ENCODE measurements at places on chromosomes 3 and 15. TPM values are rescaled to one million over a fixed set of nuclear protein-coding genes. Genes with fewer than 3 reads are reported as not detected.
A peak's percentile ranks its signal among the peaks of the same experiment; 100 is the strongest.

DNA sequence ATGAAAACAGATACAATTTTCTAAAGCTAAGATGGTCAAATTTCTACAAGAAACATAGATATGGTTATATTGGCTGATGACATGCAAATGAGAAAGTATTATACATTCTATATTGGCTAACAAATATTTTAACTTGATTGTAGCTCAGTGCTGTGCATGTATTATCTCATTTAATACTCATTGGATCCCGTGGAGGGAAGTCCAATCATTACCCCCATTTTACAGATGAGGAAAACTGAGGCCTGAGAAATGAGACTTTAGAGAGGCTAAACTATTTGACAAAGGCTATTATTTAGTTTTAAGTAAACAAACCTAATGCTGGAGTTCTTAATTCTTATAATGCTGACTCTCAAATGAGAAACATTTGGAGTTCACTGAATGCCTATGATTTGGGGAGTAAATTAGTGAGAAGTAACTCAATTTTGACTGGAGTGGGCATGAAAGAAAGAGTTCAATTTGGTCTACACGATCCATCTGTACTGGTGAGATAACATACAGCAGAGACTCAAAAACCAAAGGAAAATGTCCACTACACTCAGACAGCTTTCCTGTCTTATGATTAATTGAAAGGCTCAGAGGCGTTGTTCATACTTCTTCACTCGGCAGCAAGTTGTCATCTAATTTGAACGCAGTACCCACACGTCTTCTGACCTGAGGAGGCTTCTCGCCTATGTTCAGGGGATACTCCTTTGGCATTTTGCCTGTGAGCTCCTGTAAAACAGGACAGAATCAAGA is 72.2 kb upstream of the LMOD3 start:
- H3K27ac ChIP-seq: no peak overlapping the region
- no peaks in the 10 kb centered on the region for H3K36me3 ChIP-seq
- no peaks in the 10 kb centered on the region for H3K27me3 ChIP-seq
- no peak for DNase-seq
- H3K4me1 ChIP-seq: no peaks in the 10 kb centered on the region
- no peak overlapping the region for H3K4me3 ChIP-seq

DNA sequence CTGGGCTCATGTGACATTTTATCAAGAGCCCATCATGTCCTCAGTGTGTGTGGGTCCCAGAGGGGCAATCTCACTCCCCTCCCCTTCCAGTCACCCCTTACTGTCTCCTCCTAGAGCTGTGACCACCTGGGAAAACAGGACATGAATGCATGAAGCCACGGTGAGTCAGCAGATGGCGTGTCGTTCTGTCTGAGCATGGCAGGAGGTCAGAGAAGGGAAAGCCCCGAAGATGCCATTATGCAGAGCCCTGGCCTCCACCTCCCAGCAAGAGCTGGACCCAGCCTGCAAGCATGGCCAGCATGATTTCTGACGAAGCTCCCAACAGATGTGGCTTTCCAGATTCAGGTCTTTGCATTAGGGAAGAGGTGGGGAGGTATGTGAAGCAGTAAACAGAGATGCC is 118.5 kb downstream of the TLE3 start:
- H3K4me1 ChIP-seq: no peaks in the 10 kb centered on the region
- no peaks in the 10 kb centered on the region for H3K36me3 ChIP-seq
- H3K27ac ChIP-seq: no peak overlapping the region
- H3K4me3 ChIP-seq: no peak overlapping the region
- H3K27me3 ChIP-seq: peaks cover 21% of the 10 kb centered on the region

GRCh38 chr3:133967992-133968892 is 61.5 kb downstream of the SLCO2A1 start:
- no peak overlapping the region for H3K27ac ChIP-seq
- peaks cover 72% of the 10 kb centered on the region for H3K36me3 ChIP-seq
- H3K27me3 ChIP-seq: no peaks in the 10 kb centered on the region
- no peak overlapping the region for H3K4me3 ChIP-seq

DNA sequence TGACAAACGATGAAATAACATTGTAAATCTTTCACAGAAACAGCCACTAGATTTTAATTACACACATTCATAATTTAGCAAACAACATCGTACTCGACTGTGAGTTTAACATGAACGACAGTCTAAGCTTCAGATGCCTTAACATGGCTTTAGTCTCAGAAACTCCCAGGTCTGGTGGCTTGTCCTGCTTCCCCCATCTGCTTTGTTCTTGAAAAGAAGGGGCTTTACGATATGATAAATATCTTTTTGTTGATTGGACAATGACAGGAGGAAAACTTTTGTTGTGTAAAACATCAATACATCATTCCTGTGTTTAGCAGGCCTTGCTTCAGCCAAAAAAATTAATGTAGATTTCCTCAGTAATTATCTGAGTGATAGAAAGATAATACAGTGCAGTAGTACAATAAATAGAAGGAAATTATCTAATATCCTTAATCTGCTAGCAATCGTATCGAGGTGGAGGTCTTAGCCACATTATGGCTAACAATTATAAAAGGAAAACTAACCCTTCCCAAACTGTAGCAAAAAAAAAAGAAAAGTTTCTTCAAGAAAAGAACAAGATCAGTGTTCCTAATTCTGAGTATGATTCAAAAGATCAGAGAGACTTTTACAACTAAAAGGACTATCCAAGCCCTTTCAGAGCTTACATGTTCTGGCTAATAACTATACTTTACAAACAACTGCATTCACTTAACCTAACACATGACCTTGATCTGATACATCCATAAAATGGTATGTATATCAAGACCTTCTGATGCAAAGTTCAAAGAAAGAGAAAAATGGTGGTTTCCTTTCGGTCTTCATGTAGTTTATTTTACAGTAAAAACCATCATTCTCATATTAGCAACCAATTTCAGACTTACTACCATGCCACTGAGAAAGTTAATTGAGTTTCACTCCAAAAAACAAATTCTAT is 535.7 kb downstream of the FOXP1 start:
- no peak overlapping the region for H3K27ac ChIP-seq
- peaks cover 9% of the 10 kb centered on the region for H3K36me3 ChIP-seq
- no peak for DNase-seq
- no peak overlapping the region for H3K4me3 ChIP-seq
- peaks cover 21% of the 10 kb centered on the region for H3K4me1 ChIP-seq

GRCh38 chr15:78422571-78423340 is 15.3 kb upstream of the IREB2 start:
- no peaks in the 10 kb centered on the region for H3K27me3 ChIP-seq
- H3K27ac ChIP-seq: no peak overlapping the region
- H3K36me3 ChIP-seq: no peaks in the 10 kb centered on the region
- no peak overlapping the region for H3K4me3 ChIP-seq
- no peaks in the 10 kb centered on the region for H3K4me1 ChIP-seq

DNA sequence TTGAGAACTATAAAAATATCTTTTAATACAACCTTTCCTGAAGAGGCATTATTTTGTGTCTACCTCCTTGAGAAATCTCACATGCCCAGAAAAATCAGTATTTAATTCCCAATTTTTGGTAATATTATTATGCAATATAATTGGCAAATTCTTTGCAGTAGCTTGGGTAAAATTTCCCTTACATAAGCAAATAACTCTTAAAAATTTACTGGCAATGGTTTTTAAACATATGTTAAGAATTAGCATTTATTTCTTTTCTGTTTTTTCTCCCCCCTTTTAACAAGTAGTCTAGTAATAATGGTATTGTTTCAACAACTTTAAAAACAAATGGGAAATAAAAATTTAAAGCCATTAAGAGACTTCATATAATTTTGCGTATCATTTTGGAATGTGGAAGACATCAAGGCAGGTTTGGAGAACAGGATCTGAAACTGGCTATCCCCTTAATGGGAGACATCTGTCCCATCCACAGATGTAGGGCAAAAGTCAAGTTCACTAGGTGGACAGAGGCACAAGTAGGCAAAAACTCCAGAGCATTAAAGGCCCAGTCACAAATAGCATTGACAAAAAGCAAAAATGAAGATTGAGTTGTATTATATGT is 89.6 kb upstream of the AADACL2 start:
- no peaks in the 10 kb centered on the region for H3K36me3 ChIP-seq
- H3K4me3 ChIP-seq: no peak overlapping the region
- DNase-seq: no peak
- H3K27me3 ChIP-seq: no peaks in the 10 kb centered on the region
- no peak overlapping the region for H3K27ac ChIP-seq

- no peak overlapping the region for H3K27ac ChIP-seq
- H3K4me3 ChIP-seq: no peak overlapping the region
- H3K4me1 ChIP-seq: no peaks in the 10 kb centered on the region
- no peaks in the 10 kb centered on the region for H3K27me3 ChIP-seq
- DNase-seq: no peak
Observed at GRCh38 chr15:80489030-80489594, 84.9 kb downstream of the ARNT2 start.

DNA sequence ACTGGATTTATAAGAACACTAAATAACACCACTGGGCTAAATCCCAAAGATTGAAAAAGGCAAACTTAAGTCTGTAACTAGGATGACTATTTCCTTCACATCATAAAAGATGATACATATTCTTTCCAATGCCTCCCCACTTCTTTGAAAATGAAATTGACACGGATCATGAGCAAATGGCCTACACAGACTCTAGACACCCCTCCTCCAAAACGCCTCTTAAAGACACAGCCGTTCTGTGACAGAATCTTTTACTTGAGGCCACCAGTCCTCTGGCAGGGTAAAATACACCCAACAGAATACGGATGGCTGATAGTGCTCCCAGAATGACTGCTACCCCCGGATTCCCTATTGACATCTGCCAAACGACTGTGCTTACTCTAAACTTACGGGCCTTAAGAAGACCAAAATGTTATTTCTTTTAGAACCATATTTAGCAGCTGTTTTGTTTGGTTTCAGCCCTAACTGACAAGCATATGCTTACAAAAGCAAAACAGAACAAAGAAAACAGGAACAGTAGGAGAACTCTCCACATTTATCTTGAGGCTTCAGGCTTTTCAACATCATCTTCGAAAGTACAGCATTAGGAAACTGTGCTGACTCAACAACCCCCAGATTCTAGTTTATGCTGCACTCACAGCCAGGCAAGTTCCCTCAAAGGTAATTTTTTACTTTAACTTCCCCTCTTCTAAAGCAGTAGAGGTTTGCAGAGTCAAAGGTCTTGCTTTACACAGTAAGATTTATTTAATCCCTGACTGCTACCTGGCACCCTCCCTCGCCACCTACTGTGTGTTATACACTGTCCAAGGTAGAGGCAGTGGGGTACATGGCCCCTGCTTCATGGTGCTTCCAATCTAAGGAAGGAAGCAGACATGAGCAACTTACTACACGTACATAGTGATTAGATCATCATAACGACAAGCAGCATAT is 84.3 kb downstream of the TNIK start:
- no peak overlapping the region for H3K27ac ChIP-seq
- H3K4me3 ChIP-seq: peak overlapping the region; percentile 25
- peaks cover 31% of the 10 kb centered on the region for H3K27me3 ChIP-seq
- peaks cover 22% of the 10 kb centered on the region for H3K4me1 ChIP-seq
- DNase-seq: no peak

- H3K4me1 ChIP-seq: peaks cover 22% of the 10 kb centered on the region
- no peak for DNase-seq
- H3K4me3 ChIP-seq: no peak overlapping the region
Observed at GRCh38 chr3:8325306-8325705, 176.3 kb upstream of the LMCD1 start.

DNA sequence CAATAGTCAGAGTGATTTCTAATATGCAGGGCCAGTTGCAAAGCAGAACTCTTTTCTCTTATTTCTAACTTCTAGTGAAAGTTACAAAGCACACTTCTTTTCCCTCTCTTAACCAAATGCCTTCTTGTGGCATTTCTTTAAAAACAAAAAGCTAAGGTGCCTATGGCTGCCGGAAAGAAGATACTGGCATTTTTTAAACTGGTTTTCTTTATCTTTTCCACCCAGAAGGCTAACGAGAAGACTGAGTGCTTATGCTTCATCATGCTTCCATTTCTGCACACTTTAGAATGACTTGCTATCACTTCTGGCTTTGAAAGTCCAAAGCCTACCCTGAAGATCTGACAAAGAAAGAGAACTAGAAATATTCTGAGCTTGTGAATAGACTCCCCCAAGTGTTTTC is 141.3 kb downstream of the P2RY1 start:
- H3K27me3 ChIP-seq: no peaks in the 10 kb centered on the region
- H3K4me1 ChIP-seq: no peaks in the 10 kb centered on the region
- no peak overlapping the region for H3K4me3 ChIP-seq
- H3K36me3 ChIP-seq: no peaks in the 10 kb centered on the region
- no peak for DNase-seq

DNA sequence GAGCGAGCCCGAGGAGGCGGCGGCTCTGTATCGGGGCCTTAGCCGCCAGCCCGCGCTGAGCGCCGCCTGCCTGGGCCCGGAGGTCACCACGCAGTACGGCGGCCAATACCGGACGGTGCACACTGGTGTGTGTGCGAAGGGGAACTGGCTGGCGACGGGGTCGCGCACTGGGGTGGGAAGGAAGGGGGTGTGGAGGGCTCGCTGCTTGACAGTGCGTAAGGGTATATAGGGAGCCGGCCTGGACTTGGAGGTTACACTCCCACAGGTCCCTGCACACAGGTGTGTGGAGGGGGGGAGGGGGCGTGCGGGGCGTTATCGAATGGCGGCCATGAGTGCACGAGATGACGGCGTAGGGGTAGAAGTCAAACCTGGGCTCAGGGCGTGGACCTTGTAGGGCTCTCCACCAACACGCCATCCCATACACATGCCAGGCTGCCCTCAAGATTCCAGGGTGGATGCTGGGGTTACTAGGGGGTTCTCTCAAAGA is 389 bp downstream of the APEH start:
- H3K4me1 ChIP-seq: peaks cover 3% of the 10 kb centered on the region
- H3K27ac ChIP-seq: no peak overlapping the region
- peak overlapping the region; percentile 82 for H3K4me3 ChIP-seq
- no peaks in the 10 kb centered on the region for H3K27me3 ChIP-seq
- H3K36me3 ChIP-seq: peaks cover 41% of the 10 kb centered on the region

NOX5 gene
- total RNA-seq: not detected

SERPINI1 gene
- 28.9 TPM for total RNA-seq

CCDC13 gene
- 1.1 TPM for total RNA-seq

C3orf85 gene
- total RNA-seq: not detected

PPP1R14D gene
- total RNA-seq: not detected

RTP2 gene
- not detected for total RNA-seq

All from endodermal cell (in vitro differentiated cells).